ENCODE measurements at places on chromosomes 7 and 10.

DNA sequence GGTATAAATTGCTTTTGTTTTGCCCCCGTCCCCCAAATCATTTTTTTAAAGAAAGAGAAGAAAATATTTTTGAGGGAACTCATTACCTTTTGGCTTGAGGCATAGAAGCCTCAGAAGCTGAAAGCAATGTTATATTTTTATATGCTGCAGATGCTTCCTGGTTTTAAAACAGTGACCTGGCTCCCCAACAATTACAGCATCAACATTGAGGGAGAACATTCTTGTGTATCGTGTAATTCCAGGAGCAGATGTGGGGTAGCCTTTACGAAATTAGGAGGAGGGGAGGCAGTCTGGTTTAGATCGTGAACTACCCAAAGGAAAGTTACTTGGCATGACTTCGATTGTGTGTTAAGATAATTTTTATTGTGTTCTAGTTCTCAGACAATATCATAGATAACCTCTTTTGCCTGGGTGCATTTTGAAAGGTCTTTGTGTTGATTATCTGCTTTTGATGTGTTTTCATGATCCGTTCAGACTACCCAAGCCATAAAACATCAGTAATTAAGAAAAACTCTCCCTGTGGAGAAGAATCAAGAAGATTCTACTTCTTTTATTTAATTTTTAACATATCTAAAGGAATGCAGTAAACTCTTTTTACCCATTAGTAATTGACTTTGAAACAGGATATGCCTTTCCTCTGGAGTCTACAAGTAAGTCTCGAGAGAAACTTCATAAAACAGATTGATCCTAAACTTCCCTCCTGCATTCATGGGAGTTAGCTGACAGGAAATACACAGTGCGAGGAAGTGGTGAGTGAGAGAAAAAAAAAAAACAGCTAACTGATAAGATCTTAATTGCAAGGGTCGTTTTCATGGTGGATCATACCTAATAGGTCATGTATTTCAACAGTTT, 141.4 kb downstream of the KIAA1217 start:
- DNase-seq: no peak

GRCh38 chr10:128373071-128373749, 247.0 kb upstream of the MKI67 start:
- DNase-seq: no peak

DNA sequence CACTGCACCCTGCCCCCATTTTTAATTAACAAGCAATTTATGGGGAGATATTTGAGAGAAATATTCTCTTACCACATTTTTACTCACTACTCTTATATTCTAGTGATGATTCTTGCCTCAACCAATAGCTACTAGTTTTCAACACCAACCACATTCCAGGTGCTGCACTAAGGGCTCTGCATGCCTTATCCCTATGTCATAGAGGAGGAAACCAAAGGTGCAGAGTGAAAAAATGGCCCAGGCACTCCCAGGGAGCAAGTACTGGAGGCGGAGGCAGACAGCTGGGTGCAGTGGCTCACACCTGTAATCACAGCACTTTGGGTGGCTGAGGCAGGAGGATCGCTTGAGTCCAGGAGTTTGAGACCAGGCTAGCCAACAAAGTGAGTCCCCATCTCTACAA, 35.5 kb upstream of the TPST1 start:
- no peak for DNase-seq

DNA sequence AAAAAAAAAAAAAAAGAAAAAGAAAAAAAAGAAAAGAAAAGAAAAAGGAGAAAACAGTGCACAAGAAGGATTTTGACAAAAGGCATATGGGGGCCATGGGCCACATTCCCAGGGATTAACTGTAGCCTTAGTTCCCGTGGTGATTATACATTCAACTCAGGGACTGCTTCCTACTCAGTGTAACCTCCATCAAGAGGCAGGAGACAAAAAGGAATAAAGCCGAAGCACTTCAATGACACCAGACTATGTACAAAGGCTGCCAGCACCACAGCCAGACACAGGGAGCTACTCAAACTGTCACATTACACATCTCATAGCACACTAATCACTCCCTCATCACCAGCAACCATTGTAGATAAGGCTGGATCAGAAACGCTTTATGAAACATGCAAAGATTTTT, 5.1 kb upstream of the PMPCB start:
- no peak for DNase-seq

DNA sequence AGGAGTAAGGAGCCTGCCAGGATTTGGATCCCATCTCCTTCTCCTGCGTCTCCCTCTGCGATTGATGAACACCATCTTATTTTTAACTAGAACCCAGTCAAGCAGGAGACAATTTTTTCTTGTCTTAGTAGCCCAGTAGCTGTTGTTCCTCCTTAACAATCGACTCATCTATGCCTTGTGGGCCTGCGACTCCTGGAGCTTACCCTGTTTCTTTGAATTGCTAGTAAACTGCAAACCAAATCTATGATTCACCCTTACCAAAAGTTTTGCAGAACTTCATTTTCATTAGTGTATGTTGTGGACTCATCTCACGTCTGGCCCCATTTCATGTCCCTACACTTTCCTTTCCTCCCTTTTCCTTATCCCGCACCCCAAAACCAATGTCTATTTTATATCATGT, 37.7 kb downstream of the TRIL start:
- DNase-seq: no peak

- no peak for DNase-seq
Observed at GRCh38 chr7:121005996-121006584, 17.6 kb downstream of the CPED1 start.

DNA sequence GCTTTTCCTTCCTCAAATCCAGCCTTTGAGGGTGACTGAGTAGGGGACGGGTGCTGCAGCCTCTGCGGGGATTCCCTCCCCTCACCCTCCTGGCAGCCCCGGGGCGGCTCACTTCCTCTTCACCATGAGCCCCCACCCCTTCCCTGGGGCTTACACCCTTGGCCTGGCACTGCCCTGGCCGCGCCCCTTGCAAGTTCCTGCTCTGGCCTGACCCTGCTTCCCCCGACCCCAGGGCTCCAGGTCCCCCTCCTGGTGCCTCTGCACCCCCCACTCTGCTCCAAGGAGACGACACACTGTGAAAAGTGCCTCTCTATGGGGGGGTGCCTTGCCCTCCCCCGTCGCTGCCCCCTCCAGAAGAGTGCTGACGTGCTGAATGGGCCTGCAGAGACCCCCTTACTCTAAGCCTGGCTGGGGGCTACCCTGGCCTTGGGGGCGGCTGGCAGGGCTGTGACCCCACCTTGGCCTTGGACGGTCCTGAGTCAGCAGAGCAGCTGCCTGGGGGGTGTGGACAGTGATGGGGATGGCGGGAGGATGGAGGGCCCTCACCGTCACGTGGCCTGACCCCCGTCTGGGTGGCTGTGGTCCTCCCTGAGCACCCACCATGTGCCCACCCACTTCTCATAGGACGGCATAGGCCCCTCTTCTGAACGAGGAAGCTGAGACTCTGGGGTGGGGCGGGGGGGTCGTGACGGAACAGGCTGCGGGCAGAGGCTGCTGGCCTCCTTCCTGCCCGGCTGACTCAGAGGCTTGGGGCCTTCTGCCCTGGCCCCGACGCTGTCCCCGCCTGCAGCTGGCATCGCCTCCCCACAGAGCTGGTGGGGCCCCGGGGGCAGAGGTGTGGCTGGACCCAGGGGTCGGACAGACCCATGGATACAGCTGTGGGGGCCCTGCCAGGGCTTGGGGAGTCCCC, 9.8 kb downstream of the LFNG start:
- DNase-seq: peak; percentile 66

DNA sequence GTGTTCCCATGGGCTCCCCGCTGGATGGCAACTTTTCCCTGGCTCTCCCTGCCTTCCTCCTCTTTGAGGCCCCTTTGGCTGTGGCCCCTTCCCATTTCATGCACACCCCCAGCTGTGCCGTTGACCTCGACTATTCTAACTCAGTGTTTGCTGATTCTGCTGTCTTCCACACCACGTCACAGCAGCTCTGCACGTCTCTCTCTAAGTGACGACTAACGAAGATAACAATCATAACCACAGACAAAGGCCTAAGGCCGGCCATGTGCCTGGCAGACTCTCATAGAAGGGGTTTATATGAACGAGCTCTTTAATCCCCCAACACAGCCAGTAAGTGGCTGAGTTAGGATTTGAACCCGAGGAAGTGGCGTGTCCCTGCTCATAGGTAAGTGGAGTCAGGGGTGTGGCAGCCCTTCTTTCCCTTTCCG, 151.5 kb upstream of the SHH start:
- DNase-seq: no peak

DNA sequence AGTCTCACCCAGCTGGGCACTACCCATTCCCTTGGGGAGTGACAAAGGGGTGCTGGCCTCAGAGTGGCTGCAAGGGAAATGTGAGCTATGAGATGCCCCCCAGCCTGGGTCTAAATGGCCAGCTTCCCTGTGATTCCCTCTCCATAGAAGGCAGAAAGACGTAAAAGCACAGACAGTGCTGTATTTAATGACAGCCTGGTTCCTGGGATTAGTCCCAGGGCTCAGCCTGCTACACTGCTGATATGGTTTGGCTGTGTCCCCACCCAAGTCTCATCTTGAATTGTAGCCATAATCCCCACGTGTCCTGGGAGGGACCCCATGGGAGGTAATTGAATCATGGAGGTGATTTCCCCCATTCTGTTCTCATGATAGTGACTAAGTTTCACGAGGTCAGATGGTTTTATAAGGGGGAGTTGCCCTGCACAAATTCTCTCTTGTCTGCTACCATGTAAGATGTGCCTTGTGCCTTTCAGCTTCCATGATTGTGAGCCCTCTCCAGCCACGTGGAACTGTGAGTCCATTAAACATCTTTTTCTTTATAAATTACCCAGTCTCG, 23.9 kb upstream of the CALN1 start:
- DNase-seq: no peak

- no peak for DNase-seq
Observed at GRCh38 chr7:129750091-129750490, 138.6 kb downstream of the NRF1 start.

DNA sequence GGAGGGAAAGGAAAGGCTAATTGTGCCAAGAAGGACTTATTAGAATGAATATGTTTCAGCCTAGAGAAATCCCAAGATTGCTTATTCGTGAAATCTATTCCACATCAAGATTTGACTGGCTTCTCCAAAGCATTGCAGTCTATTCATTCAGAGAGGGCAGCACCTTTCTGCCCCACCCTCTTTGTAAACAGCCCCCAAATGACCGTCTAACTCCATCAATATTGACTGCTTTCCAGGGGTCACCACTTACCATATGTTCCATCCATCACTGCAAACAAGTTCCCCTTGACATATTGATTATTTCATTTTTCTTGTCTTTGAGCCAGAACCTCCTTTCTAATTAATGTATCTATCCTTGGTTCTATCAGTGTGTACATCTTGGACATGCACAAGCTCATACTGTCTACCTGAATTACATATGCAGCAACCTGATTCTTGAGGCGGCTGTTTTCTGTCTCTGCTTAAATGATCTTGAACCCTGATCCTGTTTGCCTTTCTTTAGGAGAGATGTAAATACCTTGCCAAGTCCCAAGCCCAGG, 44.2 kb upstream of the PTER start:
- DNase-seq: no peak

DNA sequence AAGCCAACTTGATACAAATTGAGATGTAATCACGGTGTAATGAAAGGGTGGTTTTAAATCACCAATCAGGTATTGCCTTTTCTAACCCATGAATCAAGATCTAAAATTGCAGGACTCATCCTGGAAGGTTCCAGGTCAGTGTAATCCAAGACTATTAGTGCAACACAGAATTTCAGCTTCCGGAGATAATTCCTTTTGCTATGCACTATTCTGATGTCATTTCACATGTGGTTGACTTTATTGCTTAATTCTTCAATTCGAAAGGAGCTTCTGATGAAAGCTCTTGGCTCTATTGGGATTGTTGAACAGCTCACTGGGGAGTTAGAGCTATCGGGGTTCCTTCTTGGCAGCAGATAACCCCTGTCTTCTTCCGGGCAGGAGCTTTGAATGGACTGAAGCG, 147.4 kb upstream of the INSYN2A start:
- no peak for DNase-seq

DNA sequence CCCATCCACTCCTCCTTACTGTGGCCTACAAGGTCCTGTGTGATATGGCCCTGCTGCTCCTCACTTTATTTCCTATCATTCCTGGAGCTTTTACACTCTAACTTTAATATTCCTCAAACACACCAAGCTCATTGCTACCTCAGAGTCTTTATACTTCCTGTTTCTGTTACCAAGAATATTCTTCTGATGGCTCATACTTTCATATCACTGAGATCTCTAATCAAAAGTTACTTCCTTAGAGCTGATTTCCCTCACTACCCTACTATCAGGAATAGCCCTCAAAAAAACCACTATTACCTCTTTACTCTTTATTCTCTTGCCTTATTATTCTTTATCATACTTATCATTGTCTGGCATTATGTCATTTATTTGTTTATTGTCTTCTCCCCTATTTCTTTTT, 5.8 kb upstream of the PPP3CB start:
- DNase-seq: no peak
